NCI-H226 (cell line): ENCODE measurements at places on chromosomes 6 and 20.
A peak's percentile ranks its signal among the peaks of the same experiment; 100 is the strongest.

- no peak for DNase-seq
Measured at GRCh38 chr6:1470040-1470439, 80.7 kb downstream of the FOXF2 start.

DNA sequence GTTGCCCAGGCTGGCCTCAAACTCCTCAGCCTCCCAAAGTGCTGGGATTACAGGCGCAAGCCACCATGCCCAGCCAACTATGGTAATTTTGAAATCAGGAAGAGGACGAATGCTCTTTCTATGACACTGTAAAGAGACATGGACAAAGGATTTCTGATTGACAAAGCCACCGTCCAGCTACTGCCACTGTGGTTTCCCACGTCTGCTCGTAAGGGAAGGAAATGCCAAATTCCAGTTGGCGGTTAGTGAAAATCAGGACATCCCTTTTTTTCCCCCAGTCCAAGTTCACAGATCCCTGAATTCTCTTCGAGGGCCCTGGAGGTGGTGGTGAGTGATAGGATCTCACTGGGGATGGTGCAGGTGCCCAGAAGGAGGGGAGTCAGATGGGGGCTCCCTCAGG is 31.2 kb downstream of the SNAI1 start:
- no peak for DNase-seq

GRCh38 chr6:111978532-111979149 is 75.3 kb upstream of the CCN6 start:
- no peak for DNase-seq

GRCh38 chr6:13300643-13301590 is 27.4 kb downstream of the TBC1D7 start:
- DNase-seq, result no peak

- DNase-seq, result no peak
Measured at GRCh38 chr6:15498640-15499039, 164.2 kb downstream of the DTNBP1 start.

GRCh38 chr6:92132457-92132856 is 1286.9 kb downstream of the EPHA7 start:
- DNase-seq, result peak; percentile 24

DNA sequence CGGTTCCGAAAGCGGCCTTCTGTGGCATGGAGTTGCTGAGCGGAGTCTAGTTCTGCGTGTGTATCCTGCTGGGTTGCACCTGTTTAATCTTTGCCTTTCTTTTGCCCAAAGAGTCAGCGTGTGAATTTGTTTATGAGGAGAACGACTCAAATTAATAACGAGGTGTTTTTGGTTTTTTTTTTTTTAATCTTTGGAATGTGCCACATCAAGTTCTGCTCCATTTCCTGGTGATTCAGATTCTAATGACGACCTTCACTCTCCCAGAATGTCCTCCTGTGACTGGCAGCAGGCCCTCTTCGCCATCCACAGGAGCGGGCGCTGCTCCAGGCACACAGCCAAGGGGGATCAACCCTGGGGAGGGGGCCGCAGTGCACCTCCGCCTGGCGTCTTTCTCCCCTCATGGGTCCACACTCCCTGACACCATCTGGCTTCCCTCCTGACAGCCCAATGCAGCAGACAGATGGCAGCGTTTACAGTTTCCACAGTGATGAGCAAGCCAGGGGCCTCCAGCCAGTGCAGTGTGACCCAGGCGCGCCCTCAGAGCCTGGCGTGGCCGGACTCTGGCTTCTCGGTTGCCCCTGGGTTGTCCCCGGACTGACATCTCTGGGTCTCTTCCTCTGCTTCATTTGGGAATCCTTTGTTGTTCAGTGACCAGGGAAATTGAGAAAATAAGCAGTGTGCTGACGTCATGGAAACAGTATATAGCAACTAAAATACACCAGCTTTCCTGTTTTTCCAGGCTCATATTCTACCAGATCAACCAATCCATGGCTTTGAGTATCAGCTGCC is 27.5 kb upstream of the AFDN start:
- DNase-seq, result no peak

- no peak for DNase-seq
Measured at GRCh38 chr6:21741221-21742109, 147.9 kb downstream of the SOX4 start.

DNA sequence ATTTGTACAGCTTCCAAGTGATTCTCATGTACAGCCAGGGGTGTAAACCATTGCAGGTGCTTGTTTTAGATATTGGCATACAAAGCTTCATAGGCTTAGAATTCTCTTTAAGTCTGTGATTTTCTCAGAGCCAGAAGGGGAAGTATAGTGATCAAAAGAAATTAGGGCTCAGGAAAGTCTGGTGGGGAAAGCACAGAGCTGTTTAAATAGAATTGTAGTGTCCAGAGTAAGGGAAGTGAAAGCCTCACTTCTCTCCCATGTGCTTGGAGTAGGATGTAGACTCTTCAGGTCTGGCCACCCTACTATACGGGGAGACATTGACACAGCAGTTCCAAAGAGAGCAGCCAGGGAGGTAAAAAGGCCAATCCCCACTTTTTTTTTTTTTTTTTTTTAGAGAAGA is 10.4 kb downstream of the GCNT2 start:
- no peak for DNase-seq

GRCh38 chr6:170572704-170573466 is 11.6 kb downstream of the PDCD2 start:
- no peak for DNase-seq

DNA sequence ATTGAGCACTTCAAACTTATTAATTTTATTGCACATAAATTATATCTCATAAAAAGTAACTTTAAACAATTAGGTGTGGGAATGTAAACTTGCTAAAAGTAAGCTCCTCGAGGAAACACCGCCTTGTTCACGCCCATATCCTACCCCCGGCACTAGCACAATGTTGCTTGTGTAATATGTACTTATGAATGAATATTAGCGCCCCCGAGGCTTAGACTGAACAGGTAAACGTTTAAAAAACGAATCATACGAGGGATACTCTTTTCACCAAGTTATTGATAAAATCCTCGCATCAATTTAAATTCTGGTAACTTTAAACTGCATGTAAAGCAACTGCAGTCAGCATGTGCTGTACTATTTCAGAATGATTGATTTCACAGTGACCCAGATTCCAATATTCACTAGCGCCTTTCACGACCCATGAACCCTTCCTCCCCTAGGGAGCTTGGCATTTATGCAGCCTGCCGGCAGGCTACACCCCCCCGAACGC is 637 bp downstream of the TFB1M start:
- DNase-seq, result peak; percentile 6

DNA sequence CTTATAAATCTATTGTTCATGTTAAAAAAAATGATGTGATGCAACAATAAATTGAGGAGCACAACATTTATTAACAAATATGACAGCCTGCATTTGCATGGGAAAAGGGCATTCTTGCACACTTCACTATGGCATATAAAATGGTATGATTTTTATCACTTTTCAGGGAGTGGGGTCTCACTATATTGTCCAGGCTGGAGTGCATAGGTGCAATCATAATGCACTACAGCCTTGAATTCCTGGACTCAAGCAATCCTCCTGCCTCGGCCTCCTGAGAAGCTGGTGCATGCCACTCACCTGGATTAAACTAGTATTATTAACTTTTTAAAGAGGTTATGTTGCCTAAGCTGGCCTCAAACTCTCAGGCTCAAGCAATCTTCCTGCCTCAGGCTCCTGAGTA is 11.4 kb downstream of the NUP43 start:
- DNase-seq, result no peak

DNA sequence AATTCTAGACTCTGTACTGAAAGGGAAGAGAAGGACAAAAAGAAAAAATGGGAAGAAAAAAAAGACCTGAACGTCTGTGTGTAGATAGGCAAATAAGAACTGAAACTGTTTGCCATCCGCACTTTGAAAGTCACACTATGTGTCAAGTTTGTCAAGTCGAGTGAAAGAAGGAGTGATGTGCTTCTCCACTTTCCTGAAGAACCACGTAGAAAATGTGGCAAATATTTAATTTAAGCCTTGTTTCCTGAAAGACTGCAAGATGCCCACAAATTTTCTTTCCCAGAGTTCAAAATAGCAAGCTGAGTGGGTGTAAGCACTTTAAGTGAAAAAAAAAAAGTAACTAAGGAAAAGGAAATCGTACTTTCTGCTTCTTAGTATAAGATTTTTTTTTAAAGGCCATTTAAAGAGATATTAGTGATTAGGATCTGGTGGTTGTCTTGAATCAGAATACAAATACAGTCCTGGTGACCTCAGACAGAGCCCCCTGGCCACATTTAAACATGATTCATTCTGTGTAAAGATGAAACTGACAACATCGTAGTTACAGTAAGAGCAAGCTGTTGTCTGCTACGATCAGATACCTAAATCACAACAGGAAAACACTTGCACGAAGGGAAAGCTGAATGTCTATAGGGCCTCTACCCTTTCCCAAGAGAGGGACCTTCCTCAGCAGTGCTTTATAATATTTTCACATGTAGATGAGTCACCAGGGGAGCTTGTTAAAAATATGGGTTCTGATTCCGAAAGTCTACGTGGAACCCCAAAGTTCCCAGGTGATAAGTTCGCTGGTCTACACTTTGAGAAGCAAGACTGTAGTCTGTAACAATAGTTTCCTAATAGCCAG is 102.3 kb downstream of the HIVEP2 start:
- DNase-seq, result no peak

DNA sequence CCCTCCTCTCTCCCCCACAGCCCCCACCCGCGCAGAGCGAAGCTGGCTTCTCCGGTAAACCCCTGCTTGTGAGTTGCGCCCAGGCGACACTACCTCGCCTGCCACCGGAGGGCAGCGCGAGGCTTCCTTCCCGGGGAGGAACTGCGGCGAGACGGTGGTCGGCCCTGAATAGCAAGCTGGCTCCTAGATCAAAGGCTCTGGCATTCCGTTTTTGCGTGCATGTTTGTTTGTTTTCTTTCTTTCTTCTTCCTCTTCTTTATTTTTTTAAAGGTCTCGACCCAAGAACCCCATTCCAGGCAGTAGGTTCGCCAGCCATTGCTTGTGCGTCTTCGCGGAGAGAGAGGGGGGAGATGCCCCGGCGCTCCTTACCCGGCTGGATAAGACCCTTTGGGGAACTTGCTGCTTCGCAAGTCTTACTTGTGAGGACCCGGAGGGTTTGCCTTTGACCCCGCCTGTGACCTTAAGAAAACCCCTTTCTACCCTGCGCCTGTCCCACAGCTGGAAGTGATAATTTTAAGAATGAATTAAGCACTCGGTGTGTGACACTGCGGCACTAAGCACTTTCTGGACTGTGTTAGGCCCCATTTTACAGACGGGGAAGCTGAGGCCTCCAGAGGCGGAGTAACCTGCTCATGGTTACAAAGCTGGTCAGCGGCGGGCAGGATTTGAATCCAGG is 92.7 kb upstream of the SIRPA start:
- no peak for DNase-seq
